ENCODE measurements at places on chromosomes 3 and 15.

DNA sequence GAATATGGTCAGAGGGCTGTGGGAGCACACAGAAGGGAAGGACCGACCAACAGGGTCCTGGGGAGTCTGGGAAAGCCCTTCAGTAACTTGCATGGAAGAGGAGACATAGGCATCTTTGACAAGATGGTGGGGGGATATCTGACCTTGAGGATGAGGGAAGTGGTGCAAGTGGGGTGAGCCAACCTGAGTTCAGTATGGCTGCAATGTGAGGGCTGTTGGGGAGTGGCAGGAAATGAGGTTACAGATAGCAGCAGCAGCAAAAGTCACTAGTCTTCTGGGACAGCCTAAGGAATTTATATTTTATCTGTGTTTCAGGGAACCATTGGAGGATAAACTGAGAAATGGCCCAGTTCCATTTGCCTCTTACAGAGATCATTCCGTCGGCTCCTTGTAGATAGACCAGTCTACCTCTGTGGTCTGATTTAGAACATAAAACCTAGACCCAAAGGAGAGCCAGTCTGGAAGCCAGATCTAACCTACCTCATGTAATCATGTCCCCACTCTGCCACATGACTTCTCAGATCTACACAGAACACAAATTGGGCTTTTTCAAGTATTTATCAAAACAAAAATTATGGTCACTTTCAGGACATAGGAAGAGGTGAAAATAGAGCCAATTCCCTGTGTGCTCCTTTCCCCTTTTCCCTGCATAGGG lies 75.6 kb downstream of the ST6GAL1 start:
- no peaks in the 10 kb centered on the region for H3K36me3 ChIP-seq
- DNase-seq = no peak
- H3K27ac ChIP-seq = no peak overlapping the region

- no peak overlapping the region for H3K4me3 ChIP-seq
- DNase-seq = no peak
- H3K4me1 ChIP-seq = no peaks in the 10 kb centered on the region
Measured at GRCh38 chr3:171168086-171168485, 141.6 kb upstream of the SLC2A2 start.

- H3K4me1 ChIP-seq = no peaks in the 10 kb centered on the region
- no peaks in the 10 kb centered on the region for H3K27me3 ChIP-seq
- no peak for DNase-seq
- no peak overlapping the region for H3K27ac ChIP-seq
Measured at GRCh38 chr3:66236281-66236680, 15.5 kb downstream of the SLC25A26 start.

- no peak overlapping the region for H3K27ac ChIP-seq
- H3K36me3 ChIP-seq = no peaks in the 10 kb centered on the region
- no peak overlapping the region for H3K4me3 ChIP-seq
- peaks cover 5% of the 10 kb centered on the region for H3K4me1 ChIP-seq
Measured at GRCh38 chr15:73787621-73788020, 34.5 kb upstream of the INSYN1 start.

GRCh38 chr15:68730976-68731897 lies 89.5 kb downstream of the ANP32A start:
- DNase-seq = no peak
- H3K4me1 ChIP-seq = no peaks in the 10 kb centered on the region
- H3K4me3 ChIP-seq = no peak overlapping the region
- H3K27ac ChIP-seq = no peak overlapping the region
- H3K36me3 ChIP-seq = no peaks in the 10 kb centered on the region
- H3K27me3 ChIP-seq = no peaks in the 10 kb centered on the region

DNA sequence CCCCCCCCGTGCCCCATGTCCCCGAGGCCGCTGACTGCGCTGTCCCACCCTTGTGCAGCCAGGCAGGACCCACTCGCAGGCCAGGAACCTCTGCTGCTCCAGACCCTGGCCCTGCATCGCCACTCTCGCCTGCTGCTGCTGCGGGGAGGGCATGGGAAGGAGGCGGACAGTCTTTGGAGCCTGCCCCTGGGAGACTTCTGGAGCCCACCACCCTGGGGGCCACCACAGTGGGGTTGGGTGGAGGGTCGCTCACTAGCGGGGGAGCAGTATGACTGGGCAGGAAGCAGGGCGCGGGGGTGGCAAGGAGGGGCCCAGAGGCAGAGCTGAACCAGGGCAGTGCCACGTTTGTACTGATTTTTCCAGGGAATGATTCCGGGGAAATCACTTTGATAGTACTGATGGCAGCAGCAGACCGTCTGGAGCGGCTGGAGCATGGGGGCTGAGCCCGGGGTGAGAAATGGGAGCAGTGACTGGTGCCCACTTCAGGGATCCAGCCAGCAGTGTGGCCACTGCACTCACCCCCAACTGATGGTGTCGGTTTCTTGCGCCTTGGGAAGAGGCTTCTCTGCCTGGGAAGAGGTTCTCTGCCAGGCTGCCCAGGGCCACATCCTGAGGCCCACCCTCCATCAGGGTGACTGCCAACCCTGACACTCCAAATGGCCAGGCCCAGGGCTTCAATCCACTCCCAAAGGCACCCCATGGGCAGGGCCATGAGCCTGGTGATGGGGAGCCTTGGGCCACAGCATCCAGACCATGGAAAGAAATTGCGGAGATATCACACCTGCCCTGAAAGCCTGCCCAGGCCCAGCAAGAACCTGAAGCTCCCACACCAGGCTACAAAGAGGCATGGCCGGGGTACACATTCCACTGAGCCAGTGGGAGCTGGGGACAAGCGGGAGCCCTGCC lies 53.7 kb downstream of the LSAMP start:
- no peaks in the 10 kb centered on the region for H3K27me3 ChIP-seq
- H3K4me3 ChIP-seq = no peak overlapping the region
- no peaks in the 10 kb centered on the region for H3K36me3 ChIP-seq
- DNase-seq = no peak
- no peak overlapping the region for H3K27ac ChIP-seq

DNA sequence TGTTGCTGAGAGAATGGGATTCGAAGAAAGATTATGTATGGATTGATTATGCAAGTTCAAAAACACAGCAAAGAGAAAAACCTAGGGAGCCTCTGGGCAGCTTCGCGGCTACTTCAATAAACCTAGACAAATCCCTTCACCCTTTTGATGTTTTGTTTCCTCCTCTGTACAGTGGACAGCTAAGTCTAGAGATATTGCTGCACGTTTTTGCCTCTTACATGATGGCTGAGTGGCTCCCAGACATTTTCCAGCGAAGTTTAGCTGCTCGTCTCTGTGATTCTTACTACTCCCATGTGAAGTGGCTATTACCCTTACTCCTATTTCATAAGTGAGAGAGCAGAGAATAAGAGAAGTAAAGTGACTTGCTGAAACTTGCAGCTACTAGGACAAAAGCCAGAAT lies 695.0 kb upstream of the GRM7 start:
- no peaks in the 10 kb centered on the region for H3K36me3 ChIP-seq
- H3K4me1 ChIP-seq = no peaks in the 10 kb centered on the region
- H3K27me3 ChIP-seq = no peaks in the 10 kb centered on the region
- no peak for DNase-seq
